HCT116 (cell line): ENCODE measurements at places on chromosomes 5 and 9. TPM values are rescaled to one million over a fixed set of nuclear protein-coding genes. Genes with fewer than 3 reads are reported as not detected.

The SPAG8 gene
- total RNA-seq: 0.39 TPM

The OTP gene
- 0.07 TPM for total RNA-seq

The WWC1 gene
- total RNA-seq: 52.6 TPM

GRCh38 chr9:33988219-33988890 is 60.3 kb downstream of the UBAP2 start:
- peaks cover 16% of the 10 kb centered on the region for H3K36me3 ChIP-seq
- H3K27ac ChIP-seq: no peak overlapping the region

DNA sequence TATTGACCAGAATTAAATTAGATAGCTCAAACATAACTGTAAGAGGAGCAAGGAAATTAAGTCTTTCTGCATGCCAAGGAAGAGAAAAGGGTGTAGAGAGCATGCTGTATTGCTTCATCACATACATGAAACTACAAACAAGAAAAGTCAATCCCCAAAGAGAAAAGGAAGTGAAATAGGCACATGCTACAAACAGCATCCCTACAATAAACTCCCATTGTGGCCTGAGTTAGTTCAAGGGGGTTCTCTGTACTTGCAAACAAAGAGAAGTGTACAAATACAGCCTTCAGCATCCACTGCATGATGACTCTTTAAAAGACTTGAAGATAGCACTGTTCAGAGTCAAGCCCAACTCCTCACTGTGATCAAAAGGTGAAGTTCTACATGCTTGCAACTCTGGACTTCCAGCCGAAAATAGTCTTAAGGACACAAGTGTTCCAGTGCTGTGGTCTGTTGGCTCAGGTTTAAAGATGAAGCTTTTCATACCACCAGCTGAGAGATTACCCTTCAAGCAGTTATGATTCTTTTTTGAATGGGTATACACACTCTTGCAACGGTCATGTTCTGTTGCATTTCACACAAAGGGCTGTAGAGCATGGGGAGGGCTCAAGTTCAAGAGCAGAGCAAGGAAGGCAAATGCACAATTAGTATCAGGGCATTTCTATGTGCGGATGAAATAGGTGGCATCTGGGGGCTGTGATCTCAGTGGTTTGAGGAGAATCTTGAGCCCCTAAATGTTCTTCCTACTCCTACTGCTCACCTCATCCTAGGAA is 534.5 kb downstream of the EBF1 start:
- H3K27me3 ChIP-seq: no peaks in the 10 kb centered on the region
- no peaks in the 10 kb centered on the region for H3K36me3 ChIP-seq
- H3K4me3 ChIP-seq: no peak overlapping the region

DNA sequence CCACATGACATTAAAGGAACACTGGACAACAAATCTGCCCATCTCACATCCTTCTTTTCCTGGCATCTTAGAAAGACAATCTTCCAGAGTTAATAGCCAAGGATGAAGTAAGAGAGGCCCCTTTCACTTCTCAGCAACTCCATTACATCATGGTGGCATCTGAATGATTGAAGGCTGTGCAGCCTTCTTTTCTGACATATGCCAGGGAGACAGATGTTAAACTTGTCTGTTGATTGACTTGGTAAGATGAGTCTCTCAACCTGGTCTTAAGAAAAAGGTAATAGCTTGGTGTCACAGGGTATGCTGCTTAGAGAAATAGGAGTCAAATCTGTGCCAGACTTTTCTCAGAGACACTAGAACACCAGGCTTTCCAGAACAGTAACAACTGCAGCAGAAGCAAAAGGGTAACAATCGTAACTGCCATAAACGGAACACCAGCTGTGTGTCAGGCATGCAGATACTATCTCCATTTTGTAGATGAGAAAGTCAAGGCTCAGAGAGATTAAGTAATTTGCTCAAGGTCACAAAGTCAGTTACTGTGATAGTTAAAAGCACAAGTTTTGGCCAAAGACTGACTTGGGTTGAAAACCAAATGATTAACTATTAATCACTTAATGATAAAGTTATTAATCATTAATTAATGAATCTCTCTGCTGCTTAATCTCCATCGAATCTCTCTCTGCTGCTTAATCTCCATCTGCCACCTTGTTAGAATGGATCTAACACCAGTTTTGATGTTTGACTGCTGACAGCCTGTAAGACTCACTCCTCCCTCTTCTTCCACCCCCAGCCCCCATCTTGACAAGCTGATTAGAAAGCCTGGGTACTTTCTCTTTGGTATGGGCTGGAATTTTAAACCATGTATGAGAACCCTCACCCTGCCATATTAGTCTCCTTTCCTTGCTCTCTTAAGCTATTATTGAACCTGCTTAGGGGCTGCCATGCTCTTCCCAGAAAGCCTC is 353.5 kb downstream of the ENC1 start:
- DNase-seq: no peak
- no peaks in the 10 kb centered on the region for H3K27me3 ChIP-seq
- no peaks in the 10 kb centered on the region for H3K4me1 ChIP-seq
- no peak overlapping the region for H3K27ac ChIP-seq
- H3K4me3 ChIP-seq: no peak overlapping the region

- H3K4me3 ChIP-seq: no peak overlapping the region
- no peak for DNase-seq
- no peaks in the 10 kb centered on the region for H3K27me3 ChIP-seq
- H3K36me3 ChIP-seq: no peaks in the 10 kb centered on the region
Measured at GRCh38 chr5:65734921-65735320, 12.9 kb downstream of the NLN start.

DNA sequence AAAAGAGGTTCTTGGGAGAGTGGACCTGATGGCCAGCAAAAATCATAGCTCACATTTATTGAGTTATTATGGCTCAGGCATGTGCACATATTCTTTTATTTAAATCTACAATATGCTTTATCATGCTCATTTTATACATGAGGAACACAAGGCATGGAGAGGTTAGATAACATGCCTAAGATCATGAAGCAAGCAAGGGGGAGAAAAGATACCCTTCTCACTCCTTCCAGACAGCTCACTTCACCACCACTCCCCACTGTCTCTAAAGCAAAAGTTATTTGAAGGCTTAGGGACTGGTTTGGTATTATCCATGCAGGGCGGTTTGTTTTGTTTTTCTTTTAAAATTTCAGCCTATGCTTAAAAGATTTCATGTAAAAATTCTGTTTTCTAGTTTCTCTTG is 59.0 kb upstream of the PDE8B start:
- DNase-seq: no peak
- H3K36me3 ChIP-seq: no peaks in the 10 kb centered on the region
- H3K4me1 ChIP-seq: no peaks in the 10 kb centered on the region
- H3K4me3 ChIP-seq: no peak overlapping the region
- H3K27me3 ChIP-seq: no peaks in the 10 kb centered on the region

DNA sequence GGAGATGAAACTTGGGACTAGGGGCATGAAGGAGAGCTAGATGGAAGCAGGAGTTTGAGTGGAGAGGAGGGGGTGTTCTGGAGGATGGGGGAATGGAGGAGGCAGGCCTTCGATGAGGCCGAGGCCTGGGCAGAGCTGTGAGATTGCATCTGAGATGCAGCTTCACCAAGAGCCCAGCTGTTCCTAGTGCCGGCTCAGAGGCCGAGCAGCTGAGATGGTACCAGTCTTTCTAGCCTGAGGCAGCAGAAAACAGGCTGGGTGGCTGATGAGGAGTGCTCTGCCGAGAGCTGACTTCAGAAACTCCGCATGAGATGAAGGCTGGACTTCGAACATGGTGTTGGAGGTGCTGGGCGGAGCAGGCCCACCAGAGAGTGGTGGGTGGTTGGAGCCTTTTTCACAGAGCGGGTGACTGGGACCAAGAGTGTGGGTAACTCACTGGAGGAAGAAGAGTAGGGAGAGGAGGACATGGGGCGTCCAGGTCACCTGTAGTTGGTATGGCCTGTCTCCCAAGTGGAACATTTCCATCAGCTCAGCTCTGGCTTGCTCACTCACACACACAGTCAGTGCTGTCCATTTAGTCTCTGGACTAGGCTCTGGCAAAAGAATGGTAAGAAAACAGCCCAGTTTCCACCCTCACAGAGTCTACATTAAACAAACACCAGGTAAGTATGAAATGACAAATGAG is 54.7 kb downstream of the TMOD1 start:
- H3K36me3 ChIP-seq: no peaks in the 10 kb centered on the region
- no peak overlapping the region for H3K27ac ChIP-seq
- H3K4me3 ChIP-seq: no peak overlapping the region
- H3K4me1 ChIP-seq: no peaks in the 10 kb centered on the region
- no peaks in the 10 kb centered on the region for H3K27me3 ChIP-seq
- no peak for DNase-seq

DNA sequence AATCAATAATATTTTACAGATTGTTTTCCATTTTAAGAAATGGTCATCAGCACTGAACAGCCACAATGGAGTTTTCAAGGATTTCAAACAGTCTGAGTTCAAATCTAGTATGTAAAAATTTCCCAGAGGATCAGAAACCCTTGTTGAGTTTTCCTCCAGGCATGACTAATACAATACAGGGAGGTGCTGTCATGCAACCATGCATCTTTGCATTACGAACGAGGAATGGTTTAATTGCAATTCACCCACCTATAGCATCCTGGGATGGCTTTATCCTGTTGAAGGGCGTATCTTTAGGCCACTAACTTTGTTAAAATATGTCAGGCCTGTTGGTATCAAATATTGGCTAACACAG is 196.4 kb downstream of the EFNA5 start:
- no peak for DNase-seq
- no peaks in the 10 kb centered on the region for H3K36me3 ChIP-seq
- H3K4me3 ChIP-seq: no peak overlapping the region

DNA sequence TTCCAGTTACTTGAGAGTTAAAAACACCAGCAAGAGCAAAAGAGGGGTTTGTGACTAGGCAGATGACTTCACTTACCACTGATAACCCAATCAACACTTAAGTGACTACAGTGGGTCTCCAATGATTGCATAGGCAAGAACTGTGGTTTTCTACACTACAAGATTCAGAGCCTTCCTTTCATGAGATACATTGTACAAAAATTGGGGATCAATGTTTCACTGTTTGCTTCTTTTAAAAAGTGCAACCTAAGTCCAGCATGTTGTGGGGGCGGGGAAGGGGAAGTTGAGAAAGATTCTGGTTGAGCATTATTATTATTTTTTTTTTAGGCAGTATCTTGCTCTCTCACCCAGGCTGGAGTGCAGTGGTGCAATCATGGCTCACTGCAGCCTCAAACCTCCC is 3.6 kb downstream of the IQGAP2 start:
- H3K27ac ChIP-seq: no peak overlapping the region
- H3K4me3 ChIP-seq: no peak overlapping the region
- DNase-seq: no peak
- peaks cover 19% of the 10 kb centered on the region; the same call in 1 of the 2 replicates for H3K4me1 ChIP-seq
- peaks cover 9% of the 10 kb centered on the region; the same call in 1 of the 2 replicates for H3K27me3 ChIP-seq

DNA sequence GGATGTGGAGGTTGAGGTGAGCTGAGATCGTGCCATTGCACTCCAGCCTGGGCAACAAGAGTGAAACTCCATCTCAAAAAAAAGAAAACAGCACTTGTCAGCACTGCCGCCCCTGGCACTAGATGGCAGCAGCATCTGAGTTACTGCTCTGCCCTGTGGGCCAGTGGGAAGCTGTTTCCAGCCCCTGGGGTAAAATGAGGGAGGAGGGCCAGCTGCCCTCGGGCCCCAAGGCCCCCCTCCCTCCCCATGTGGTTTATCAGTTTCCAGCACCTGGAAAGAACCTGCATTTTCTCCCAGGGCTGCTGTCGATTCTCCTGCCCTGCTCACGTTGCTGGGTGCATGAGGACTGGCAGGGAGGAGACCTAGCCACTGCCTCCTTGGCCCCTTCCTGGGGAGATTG is 13.2 kb upstream of the CEL start:
- H3K27me3 ChIP-seq: no peaks in the 10 kb centered on the region
- no peaks in the 10 kb centered on the region for H3K4me1 ChIP-seq
- DNase-seq: peak; percentile 3
- H3K4me3 ChIP-seq: no peak overlapping the region
- peaks cover 50% of the 10 kb centered on the region; the same call in 1 of the 2 replicates for H3K36me3 ChIP-seq

DNA sequence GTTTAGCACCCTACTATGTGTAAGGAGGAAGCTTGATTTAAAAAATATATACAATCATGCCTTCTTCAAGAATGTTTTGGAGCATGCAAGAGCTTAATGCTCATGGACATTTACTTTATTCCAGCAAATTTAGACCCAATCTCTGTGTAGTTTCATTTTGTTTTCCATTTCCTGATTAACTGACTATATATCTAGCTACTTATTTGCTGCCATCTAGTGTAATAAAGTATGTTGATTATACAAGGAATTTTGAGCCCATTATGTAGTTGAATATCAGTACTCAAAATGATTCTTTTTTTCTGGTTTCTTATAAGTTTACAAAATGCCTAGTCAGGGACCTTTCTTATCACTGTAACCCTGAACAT is 100.0 kb upstream of the CCDC152 start:
- H3K27ac ChIP-seq: no peak overlapping the region
- H3K36me3 ChIP-seq: no peaks in the 10 kb centered on the region
- no peaks in the 10 kb centered on the region for H3K27me3 ChIP-seq
- no peak for DNase-seq

DNA sequence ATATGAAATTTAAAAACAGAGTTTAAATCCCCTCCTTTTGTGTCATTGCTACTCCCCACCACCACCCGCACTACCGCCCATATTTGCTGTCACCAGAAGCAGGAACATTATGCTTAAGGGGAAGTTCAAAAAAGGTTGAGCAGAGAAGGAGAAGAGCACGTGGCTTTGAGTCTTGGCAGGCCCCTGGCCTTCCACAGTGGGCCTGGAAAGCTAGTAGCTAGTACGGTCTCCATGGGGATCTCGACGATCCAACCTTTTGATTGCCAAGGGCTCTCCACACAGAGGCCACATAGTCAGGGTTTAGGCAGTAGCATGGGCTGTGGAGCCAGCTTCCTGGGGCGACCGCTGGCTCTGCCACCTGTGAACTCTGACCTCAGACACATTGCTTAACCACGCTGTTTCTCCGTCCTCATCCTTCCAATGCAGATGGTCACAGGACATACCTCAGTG is 90.1 kb downstream of the GOLPH3 start:
- no peaks in the 10 kb centered on the region for H3K27me3 ChIP-seq
- no peaks in the 10 kb centered on the region for H3K36me3 ChIP-seq
- H3K4me1 ChIP-seq: no peaks in the 10 kb centered on the region
- H3K4me3 ChIP-seq: no peak overlapping the region
- H3K27ac ChIP-seq: no peak overlapping the region

GRCh38 chr5:6830643-6831239 is 117.5 kb downstream of the TENT4A start:
- DNase-seq: no peak
- H3K27me3 ChIP-seq: no peaks in the 10 kb centered on the region
- H3K4me3 ChIP-seq: no peak overlapping the region
- H3K27ac ChIP-seq: no peak overlapping the region
- no peaks in the 10 kb centered on the region for H3K36me3 ChIP-seq
- H3K4me1 ChIP-seq: no peaks in the 10 kb centered on the region

DNA sequence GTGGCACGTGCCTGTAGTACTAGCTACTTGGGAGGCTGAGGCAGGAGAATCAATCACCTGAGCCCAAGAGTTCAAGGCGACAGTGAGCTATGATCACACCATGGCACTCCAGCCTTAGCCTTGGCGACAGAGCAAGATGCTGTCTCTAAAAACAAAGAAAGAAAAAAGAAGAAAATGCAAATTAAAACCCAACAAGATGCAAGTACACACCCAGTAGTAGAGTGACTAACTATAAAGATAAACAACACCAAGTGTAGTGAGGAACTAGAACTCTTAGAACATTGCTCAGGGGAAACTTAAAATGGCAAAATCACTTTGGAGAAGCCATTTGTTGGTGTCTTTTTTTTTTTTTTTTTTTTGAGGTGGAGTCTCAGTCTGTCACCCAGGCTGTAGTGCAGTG is 34.7 kb upstream of the RARS1 start:
- no peak for DNase-seq
- H3K4me3 ChIP-seq: no peak overlapping the region
- H3K4me1 ChIP-seq: no peaks in the 10 kb centered on the region
- peaks cover 12% of the 10 kb centered on the region for H3K36me3 ChIP-seq

GRCh38 chr5:89556215-89556913 is 673.4 kb upstream of the MEF2C start:
- no peaks in the 10 kb centered on the region for H3K36me3 ChIP-seq
- H3K27ac ChIP-seq: no peak overlapping the region
- H3K27me3 ChIP-seq: no peaks in the 10 kb centered on the region
- peak; percentile 69 for DNase-seq
